ENCODE measurements at places on chromosomes 13 and 19. TPM values are rescaled to one million over a fixed set of nuclear protein-coding genes. Genes with fewer than 3 reads are reported as not detected.

The TRPM4 gene
- total RNA-seq = 10.2 TPM

The TRAPPC5 gene
- total RNA-seq = 111 TPM

The JAK3 gene
- 0.19 TPM for total RNA-seq

The GFY gene
- 0.08 TPM for total RNA-seq

The MYH14 gene
- 6.4 TPM for total RNA-seq

The CCDC9 gene
- total RNA-seq = 24.9 TPM

The C2CD4C gene
- total RNA-seq = 0.44 TPM

The ZNF773 gene
- 4.8 TPM for total RNA-seq

The TEKTIP1 gene
- total RNA-seq = not detected

The ACP7 gene
- total RNA-seq = 0.06 TPM
